ENCODE measurements at places on chromosomes 16 and 17.

DNA sequence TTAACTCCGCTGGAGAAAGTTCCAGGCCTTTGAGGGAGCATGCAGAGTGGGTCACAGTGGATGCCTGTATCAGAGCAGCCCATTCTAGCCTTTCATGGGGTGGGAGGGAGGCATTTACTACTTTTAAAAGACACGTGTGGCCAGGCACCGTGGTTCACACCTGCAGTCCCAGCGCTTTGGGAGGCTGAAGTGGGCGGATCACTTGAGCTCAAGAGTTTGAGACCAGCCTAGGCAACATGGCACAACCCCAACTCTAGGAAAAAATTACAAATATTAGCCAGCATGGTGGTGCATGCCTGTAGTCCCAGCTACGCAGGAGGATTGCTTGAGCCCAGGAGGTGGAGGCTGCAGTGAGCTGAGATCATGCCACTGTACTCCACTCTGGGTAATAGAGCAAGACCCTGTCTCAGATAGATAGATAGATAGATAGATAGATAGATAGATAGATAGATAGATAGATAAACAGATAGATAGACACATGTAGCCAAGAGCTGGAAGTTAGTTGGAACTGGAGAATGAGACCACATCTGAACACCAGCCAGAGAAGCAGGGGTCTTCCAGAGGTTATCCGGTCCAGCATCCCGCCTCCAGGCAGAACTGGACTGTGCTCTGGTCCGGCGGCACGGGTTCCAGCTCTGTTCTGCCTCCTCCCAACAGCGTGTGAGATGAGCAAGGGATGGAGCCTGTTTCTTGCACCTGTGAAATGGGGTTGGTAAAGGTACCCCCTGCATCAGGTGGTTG is 3.6 kb downstream of the ADCY7 start:
- DNase-seq: no peak

DNA sequence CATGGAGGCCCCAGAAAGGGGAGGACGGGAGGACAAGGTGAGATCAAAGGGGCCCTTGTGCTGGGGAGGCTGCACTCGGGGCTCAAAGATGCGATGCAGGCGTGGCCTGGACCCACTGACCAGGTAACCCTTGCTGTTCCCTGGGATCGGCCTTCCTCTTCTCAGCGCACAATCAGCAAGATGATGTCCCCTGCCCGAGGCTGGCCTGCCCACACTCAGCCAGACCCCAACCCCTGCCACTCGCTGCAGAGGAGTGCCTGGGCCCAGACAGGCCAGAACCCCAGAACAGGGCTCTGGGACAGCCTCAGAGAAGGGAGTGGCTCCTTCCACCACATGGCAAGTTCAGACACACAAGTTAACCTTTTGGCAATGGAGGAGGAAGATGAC is 14.8 kb downstream of the KIFC3 start:
- no peak for DNase-seq

- DNase-seq: no peak
Observed at GRCh38 chr17:47995241-47995935, 24.5 kb downstream of the CDK5RAP3 start.

GRCh38 chr16:89744813-89745212 is 23.5 kb downstream of the ZNF276 start:
- no peak for DNase-seq

- DNase-seq: no peak
Observed at GRCh38 chr16:51113236-51114125, 37.6 kb downstream of the SALL1 start.

DNA sequence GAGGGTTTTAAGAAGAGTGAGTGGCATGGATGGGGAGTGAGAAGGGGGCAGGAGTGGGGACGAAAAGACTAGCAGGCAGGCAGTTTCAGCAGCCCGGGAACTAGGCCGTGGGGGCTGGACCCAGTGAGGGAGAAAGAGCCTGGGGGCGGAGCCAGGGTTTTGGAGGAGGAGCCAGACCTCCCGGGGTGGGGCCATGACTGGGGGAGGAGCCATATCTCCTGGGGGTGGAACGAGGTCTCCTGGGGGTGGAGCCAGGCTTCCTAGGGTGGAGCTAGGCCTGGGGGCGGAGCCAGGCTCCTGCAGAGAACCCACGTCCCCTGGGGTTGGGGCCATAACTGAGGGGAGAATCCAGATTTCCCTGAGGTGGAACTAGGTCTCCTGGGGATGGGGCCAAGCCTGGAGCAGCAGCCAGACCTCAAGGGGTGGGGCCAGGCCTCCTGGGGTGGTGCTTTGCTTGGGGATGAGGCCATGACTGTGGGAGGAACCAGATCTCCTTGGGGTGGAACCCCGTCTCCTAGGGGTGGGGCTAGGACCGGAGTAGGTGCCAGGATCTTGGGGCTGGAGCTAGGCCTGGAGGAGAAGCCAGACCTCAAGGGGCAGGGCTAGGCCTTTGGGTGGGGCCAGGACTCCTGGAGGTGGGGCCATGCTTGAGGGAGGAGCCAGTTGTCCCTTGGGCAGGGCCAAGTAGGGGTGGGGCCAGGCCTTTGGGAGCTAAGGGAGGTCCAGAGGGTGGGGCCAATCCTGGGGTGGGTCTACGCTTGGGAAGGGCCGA is 41.7 kb upstream of the JPH3 start:
- no peak for DNase-seq

- DNase-seq: no peak
Observed at GRCh38 chr16:3194792-3195191, 6.8 kb downstream of the OR1F1 start.

DNA sequence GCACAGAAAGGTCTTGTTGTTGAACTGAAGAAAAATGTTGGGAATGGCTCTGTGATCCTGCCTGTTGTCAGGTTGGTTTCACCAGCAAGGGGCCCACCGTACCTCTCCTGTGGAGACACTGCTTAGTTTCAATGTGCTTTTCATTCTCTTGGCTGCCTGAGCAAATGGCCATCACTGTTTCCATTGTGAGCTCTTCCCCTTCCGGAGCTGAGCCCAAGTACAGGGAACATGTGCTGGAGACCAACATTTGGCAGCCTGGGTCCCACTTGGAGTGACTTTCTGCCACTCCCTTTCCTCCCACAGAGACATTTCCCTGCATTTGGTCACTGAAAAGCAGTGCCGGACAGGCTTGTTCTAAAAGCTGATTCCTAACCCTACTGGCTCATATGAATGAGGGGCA is 23.1 kb downstream of the GABARAPL2 start:
- no peak for DNase-seq

DNA sequence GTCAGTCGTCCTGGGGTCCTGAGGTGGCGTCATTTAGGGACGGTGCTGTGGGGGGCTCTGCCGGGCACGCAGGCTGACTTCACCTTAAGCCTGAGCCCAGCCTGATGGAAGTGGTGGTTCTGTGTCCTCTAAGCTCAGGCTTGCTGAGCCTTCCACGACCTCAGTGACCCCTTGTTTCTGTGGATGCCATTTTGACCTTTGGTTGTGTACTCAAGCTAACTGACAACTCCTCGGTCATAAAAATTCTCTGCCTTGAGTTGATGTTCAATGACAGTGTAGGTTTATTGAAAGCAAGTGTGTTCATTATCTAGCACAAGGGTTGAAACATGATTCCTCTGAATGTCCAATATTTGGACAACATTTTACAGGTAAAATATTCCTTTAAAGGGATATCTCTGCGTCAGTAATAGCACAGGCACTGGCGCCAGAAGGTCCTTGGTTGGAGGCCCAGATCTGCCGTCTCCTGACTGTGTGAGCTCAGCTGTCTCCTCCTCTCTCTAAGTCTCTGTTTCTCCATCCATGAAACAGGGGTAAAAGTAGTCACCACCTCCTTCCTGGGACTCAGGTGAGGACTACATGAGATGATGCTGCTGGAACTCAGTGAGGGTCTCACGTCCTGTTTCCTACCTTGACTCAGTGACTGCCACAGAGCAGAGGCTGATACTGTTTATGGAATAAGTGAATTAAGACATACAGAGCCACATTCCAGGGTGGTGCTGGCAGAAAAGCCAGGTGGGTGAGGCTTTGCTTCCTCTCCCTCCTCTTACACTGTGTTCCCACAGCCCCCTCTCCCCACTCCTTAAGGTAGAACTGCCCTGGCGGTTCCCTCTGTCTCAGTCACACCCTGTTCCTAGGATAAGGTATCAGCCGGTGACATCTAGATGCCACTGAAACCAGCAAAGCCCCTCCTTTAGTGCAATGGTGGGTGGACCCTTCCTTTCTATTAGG is 75.7 kb downstream of the IRF8 start:
- peak; percentile 24 for DNase-seq

- peak; percentile 100 for DNase-seq
Observed at GRCh38 chr16:15672514-15673167, 22.6 kb downstream of the NDE1 start.

- no peak for DNase-seq
Observed at GRCh38 chr16:90012991-90013745, 6.1 kb downstream of the DBNDD1 start.

- no peak for DNase-seq
Observed at GRCh38 chr17:67679721-67680120, 38.0 kb upstream of the NOL11 start.

- DNase-seq: no peak
Observed at GRCh38 chr17:80445726-80446110, 30.7 kb downstream of the NPTX1 start.

GRCh38 chr17:13601776-13602551 is at the start of gene HS3ST3A1:
Gene HS3ST3A1, minus strand, starts transcription at chr17:13601929. Its CDS starts 800 bp downstream, at chr17:13601129.
- DNase-seq: no peak

DNA sequence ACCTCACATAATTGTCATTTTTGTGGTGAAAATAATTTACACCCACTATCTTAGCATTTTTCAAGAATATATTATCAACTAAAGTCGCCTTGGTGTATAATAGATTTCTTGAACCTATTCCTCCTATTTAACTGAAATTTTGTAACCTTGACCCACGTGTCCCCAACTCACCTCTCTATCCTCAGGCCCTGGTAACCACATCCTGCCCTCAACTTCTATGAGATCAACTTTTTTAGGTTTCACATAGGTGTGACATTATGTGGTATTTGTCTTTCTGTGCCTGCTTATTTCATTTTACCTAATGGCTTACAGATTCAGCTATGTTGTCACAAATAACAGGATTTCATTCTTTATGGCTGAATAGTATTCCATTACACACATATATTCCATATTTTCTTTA is 73.0 kb upstream of the CNTNAP4 start:
- DNase-seq: no peak

DNA sequence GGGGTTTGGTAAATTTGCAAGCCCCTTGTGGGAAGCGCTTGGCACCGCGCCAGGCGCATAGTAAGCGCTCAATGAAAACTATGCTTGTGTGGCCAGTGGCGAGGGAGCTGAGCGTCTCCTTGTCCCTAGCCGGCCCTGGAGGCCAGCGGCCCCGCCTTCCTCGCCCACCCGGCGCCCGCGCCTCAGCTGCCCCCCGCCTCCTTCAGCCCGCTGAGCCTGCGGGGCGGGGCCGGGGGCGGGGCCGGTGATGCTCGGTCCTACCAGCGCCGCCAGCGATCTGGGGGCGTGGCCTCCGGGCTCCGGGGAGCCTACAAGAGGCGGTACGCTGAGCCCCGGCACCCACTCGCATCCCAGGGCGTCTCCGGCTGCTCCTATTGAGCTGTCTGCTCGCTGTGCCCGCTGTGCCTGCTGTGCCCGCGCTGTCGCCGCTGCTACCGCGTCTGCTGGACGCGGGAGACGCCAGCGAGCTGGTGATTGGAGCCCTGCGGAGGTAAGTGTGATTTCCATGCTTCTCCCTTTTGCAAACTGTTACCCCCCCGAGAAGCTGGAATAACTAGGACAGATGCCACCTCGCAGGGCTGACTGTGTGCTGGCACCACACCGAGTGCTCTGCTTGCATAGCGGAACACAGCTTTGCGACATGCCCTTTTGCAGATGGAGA is at the start of gene CRISPLD2:
CRISPLD2 (plus strand) TSS at position 342 of the 661 bp plus-strand sequence. CDS start 18,511 bp downstream, outside the sequence.
- peak; percentile 83 for DNase-seq

DNA sequence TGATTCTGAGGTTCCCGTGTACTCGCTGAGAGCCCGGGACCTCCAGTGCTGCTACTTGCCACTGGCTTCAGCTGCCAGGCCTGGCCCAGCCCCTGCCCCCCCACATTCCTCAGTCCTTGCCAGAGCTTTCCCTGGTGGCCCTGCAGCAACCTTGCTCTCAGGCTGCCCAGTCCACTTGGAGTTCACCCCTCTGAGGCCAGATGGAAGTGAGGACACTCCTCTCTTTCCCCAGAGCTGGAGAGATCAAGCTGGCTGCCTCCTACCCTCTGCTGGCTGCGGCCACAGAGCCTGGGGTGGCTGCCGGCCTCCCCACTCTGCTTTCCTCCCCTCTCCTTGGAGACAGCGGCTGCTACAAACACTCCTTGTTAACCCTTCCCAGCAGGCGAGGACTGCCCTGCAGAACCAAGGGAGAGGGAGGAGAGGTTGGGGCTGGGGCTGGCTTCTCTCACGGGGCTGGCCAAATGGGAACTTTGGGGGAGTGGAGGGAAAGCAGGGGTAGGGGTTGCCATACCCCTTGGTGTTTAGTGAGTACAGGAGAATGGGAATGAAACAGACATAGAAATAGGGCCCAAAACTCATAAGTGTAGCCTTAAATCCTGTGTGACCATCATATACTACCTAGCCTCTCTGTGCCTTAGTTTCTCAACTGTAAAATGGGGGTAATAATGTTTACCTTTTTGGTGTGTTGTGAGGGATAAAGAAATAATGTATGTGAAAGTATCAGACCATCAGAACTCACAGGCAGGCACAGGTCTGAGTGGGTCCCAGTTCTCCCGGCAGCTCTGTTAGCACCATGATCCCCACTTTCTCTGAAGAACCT is at the start of gene GAS2L2:
GAS2L2 (minus strand) TSS at position 295 of the 820 bp plus-strand sequence. CDS start 389 bp downstream, outside the sequence.
- DNase-seq: no peak

DNA sequence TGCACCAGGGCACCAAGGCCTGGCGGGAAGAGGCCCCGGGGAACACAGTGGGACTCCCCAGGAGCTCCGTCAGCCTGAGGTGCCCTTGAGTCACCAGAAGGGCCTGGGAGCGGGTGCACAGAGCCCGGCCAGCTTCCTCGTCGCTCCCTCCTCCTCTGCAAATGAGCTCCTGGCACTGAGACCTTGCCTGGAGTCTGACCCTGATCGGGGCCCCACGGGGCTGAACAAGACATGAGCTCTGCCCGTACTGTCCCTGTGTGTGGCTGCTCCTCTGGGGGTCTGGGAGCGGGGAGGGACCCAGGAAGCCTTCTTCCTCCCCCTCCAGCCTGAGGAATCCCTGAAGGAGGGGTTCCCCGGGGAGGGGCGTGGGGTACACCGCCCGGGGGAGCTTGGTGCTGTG is 36.4 kb upstream of the SSTR5 start:
- no peak for DNase-seq

GRCh38 chr16:27241658-27242057 is 26.9 kb downstream of the NSMCE1 start:
- DNase-seq: no peak

DNA sequence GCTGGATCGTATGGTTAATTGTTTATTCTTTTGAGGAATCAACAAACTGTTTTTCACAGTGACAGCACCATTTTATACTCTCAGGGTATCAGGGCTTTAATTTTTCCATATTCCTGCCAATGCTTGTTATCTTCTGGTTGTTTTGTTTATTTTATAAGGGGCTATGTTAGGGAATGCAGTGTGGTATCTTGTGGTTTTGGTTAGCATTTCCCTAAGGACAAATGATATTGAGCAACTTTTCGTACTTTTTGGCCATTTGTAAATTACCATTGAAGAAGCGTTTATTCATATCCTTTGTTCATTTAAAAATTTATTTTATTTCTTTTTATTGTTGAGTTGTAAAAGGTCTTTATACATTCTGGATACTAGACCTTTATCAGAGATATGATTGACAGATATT is 322.0 kb upstream of the SALL1 start:
- DNase-seq: no peak

All from HepG2 (cell line).